ENCODE measurements at places on chromosomes 7 and 10. TPM values are rescaled to one million over a fixed set of nuclear protein-coding genes. Genes with fewer than 3 reads are reported as not detected.

- no peak for DNase-seq
Observed at GRCh38 chr7:8371742-8372141, 61.7 kb upstream of the NXPH1 start.

GRCh38 chr7:70458745-70459144 is 673.2 kb upstream of the GALNT17 start:
- no peak for DNase-seq

- DNase-seq = no peak
Observed at GRCh38 chr10:93475227-93475626, 6.9 kb downstream of the MYOF start.

DNA sequence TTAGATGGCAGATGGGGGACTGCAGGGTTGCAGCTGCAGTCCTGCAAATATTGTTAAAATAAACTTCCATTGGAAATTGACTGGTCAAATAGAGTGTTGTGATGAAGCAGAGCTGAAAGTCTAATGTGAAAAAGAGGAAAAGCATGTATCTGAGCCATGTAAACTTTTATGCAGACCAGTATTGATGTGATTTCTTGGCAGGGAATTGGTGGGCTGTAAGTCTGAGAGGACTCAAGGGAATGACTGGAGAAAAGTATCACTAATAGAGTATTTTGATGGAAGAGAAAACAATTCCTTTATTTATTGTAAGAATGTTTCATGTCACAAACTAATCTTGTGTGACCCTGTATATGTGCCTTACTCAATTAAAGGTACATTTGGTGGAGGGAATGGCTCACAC is 155.5 kb downstream of the PPP1R9A start:
- no peak for DNase-seq

The MYL10 gene
- not detected for total RNA-seq

The FAM24B gene
- total RNA-seq = 2.8 TPM
